ENCODE measurements at places on chromosomes 3 and 15.

DNA sequence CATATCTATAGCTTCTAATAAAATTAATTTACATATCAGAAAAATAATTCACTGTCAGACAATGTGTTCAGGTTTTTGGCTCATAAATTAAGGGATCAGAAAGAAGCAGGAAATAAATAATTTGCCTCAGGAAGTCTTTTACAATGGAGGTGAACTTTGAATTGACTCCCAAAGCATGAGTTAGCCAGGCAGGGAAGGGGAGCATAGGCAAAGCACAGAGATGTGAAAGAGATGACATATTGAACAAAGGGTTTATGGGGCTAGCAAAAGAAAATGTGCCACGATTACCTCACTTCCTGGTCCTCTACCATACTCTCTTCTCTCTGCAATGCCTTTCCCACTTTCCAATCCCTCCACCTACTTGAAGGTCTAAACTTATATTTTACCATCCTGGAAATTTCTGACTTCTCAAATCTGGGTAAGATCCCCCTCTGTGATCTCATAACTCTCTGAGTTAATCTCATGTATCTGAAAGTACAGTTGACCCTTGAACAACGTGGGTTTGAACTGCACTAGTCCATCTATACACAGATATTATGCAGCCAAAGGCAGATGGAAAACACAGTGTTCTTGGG is 4.1 kb upstream of the HEXA start:
- no peak for DNase-seq

DNA sequence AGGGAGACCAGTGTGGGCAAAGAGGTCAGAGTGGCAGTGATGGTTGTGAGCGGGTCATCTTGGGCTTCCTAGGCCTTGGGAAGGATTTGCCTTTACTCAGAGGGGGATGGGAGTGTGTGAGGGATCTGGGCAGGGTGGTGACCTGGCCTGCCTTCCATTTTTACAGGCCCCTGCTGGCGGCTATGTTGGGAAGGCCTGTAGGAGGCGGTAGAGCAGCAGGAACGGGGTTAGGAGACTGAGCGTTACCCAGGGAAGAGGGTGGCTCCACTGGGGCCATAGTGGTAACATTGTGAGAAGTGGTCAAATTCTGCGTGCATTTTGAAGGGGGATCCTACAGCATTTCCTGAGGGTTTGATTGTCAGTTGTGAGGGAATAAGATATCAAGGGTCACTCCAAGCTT is 307.3 kb upstream of the CTDSPL start:
- DNase-seq = no peak

- DNase-seq = no peak
Observed at GRCh38 chr3:40924559-40925141, 274.7 kb upstream of the CTNNB1 start.

GRCh38 chr3:120170223-120170622 is 76.0 kb upstream of the GSK3B start:
- DNase-seq = no peak

DNA sequence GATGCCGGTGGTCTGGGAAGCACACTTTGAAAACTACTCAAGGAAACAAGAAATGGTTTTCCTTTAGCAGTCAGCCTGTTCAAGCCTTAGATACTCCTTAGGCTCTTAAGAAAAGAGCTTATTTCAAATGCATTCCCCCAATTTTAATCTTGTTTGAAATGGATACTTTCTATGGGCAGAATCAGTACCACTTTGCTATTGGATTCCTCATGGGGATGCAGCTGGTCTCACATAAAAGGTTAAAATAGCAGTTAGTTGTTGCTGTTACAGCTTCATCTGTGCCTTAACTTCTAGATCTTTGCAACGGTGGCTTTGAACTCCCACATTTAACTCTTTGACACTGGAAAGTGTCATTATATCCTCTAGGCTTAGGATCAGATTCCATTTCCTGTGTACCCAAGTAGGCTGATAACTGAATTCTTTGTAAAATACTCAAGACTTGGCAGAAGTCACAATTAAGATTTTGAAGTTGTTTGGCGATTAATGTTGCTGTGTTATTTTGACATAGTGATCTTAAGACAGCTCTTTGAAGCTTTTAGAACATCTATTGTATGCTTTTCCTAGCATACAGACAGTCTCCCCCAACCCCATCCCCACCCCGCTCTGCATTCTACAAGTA is 2.2 kb downstream of the THBS1 start:
- no peak for DNase-seq

DNA sequence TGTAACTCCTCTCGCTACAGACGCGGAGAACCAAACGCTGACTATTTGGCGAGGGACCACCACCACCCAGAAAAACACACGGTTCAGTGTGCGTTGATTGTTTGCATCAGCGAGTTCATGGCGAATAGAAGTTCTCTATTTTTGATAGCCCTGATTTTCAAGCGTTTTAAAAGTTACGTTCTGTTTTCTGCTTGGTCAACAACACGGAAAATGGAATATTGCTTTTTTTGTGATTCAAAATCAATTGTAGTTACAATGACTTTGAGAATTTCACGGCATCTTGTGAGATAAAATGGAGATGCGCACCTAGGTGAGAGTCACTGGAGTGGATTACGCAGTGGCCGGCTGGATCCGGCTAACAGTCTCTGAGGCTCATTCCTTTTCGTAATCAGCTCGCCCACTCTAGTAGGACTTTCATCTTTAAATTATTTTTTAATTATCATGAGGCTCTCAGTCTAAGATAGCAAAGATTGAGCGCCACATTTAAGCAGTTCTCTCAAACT is 54.8 kb downstream of the CCDC54 start:
- no peak for DNase-seq

DNA sequence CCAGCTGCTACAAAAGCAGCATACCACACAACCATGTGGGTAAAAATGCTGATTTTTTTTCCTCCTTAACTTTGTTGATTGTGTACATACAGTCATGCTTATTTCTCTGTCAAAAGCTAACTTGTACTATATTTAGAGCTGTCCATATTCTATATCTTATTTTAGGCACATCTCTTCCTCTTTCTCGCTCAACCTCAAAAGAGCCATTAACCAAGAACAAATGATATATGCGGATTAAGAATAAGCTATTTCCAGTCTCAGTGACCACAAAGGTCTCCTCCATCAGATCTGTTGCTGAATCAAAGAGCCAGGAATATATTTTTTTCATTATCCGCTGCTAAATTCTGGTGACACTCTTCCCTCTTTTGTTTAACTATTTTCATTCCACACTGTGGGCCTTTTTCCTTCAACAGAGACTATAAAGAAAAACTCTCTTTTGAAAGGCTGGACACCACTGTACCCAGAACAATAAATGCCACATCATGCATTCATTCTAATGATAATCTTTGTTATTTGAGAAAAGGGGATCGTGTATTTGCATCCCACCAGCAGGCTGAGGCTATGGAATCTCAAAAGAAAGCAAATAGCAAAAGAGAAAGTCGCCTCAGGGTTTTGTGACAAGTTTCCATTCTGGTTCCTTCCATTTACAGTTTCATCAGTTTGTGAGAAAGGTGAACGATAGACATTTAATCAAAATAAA is 8.0 kb downstream of the TMEM212 start:
- DNase-seq = no peak

GRCh38 chr3:153693207-153693606 is 428.0 kb upstream of the ARHGEF26 start:
- no peak for DNase-seq

GRCh38 chr3:130517602-130518001 is 625 bp downstream of the COL6A6 start:
- DNase-seq = no peak

DNA sequence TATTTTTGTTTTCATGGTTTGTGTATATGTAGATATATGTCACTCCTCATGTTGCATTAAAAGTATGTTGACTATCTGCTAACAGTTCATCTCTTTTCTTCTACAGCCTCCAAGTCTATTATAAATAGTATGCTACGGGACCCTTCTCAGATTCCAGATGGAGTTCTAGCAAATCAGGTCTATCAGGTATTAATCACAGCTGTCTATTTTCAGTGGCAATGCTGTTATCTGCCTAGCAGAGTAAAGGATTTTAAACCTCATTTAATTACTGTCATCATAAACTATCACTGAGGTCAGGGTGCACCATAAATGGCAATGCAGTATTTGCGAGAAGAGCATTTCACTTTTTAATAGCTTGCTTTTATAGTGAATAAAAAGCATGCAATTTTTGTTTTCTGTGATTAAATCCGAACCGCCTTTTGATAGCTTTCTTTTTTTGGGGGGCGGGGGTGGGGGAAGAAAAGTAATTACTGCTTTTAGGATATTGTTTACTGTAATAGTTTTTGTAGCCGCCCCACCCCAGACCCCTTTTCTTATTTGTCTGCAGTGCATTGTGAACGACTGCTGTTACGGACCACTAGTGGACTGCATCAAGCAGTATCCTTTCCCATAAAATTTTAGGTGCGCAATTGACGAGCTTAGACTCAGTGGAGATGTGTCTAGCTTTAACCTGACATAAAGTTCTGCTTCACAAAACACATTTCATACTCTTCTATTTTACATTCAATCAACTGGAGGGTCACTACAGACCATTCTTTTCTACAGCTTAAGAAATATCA is 112.3 kb downstream of the CDIN1 start:
- DNase-seq = no peak

DNA sequence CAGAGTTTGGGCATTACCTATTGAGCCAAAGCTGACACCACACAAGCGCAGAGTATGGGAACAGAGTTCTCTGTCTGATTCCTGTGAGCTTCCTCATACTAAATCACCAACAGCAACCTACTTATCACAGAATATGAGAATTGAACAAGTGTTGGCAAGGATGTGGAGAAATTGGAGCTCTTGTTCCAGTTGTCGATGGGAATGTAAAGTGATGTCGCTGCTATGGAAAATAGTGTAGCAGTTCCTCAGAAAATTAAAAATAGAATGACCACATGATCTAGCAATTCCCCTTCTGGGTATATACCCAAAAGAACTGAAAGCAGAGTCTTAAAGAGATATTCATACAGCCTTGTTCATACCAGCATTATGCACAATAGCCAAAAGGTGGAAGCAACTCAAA is 33.4 kb downstream of the CD86 start:
- DNase-seq = no peak

DNA sequence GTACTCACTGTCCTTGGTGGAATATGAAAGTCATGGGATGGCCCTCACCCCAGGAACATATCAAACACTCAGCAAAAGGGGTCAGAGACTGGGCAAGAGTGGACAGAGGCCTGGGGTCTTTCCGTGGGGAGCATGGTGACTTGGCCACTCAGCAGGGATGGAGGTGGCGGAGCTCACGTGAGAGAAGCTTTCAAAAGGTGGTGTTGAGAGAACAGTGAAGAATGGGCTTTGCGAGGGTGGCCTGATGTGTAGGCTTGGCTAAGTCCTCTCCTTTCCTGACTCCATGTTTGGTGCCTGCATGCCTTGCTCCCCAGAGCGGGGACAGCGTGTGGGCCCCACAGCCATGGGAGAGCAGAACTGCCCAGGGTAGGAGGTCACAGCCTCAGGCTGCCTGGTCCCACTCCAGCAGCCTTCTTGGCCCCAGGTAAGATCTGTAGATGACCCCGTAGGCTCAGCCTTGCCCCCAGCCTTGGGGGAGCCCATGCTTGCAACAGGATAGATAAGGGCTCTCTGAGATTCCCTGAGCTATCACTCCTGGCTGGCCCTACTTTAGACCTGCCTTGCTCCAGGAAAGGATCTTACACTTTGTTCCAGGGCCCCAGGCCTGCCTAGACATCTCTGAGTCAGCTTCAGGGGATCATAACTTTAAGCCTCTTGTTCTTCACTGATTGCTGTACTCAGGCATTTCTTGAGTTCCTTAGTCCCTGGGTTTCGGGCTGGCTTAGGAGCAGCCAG is 17.0 kb downstream of the RPLP1 start:
- DNase-seq = no peak

DNA sequence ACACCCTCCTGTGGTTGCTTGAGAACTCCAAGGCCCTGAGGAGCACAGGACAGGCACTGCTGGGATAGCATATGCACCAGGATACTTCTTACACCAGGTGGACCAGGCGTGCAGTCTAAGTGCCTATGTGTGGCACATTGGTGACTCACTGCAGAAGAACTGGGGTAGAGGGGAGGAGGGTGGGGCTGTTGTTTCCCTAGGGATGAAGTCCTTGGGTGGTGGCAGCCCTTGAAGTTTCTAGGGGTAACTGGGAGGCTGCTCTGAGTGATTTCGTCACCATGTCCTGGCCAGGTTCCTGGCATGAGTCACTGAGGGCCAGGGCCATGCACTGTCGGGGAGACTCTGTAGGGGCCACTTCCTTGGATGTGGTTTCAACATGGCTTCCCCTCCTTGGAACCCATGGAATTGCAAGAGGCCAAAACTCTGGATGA is 15.9 kb downstream of the MYZAP start:
- DNase-seq = no peak

- DNase-seq = no peak
Observed at GRCh38 chr15:77717333-77717990, 84.8 kb upstream of the LINGO1 start.
